ENCODE measurements at places on chromosomes 3 and 15. TPM values are rescaled to one million over a fixed set of nuclear protein-coding genes. Genes with fewer than 3 reads are reported as not detected.

The SHC4 gene
- total RNA-seq: not detected

The SPATA12 gene
- 0.14 TPM for total RNA-seq

The MUC13 gene
- not detected for total RNA-seq

The ATP13A5 gene
- total RNA-seq: not detected

The TNK2 gene
- total RNA-seq: 71.6 TPM

The FAM107A gene
- total RNA-seq: 10.7 TPM

The CFAP161 gene
- 0.65 TPM for total RNA-seq

The MGLL gene
- 60.9 TPM for total RNA-seq

The CYP8B1 gene
- total RNA-seq: not detected

The CPLX3 gene
- not detected for total RNA-seq

The NEK11 gene
- 4.3 TPM for total RNA-seq

The SKOR1 gene
- total RNA-seq: 0.15 TPM

The FOXB1 gene
- total RNA-seq: not detected

The EIF2A gene
- 97.6 TPM for total RNA-seq

The ALPK3 gene
- 36.2 TPM for total RNA-seq

The IQCB1 gene
- total RNA-seq: 21.6 TPM

The ADIPOQ gene
- total RNA-seq: not detected

The MYO5C gene
- total RNA-seq: 19.4 TPM

The MUC4 gene
- not detected for total RNA-seq

The APOD gene
- 1.8 TPM for total RNA-seq

The PPARG gene
- 1.5 TPM for total RNA-seq

The DUOXA2 gene
- total RNA-seq: not detected

The C15orf61 gene
- 4.1 TPM for total RNA-seq

The RASGRP1 gene
- 0.38 TPM for total RNA-seq

The AP3B2 gene
- not detected for total RNA-seq

The ETV5 gene
- total RNA-seq: 40.9 TPM

The DPPA2 gene
- not detected for total RNA-seq

The KCNH8 gene
- total RNA-seq: not detected

The HCLS1 gene
- 68.5 TPM for total RNA-seq

The INKA1 gene
- total RNA-seq: 26.5 TPM

The GOLGA6B gene
- not detected for total RNA-seq

The EIF4E3 gene
- total RNA-seq: 4.9 TPM

The MCF2L2 gene
- 1.1 TPM for total RNA-seq

The MNS1 gene
- total RNA-seq: 2.6 TPM

Data from endothelial cell of umbilical vein (primary cell).